Activated T-cell treated with anti-CD3 and anti-CD28 coated beads, Interleukin-2, amount 50 U/mL, for 72 hours (primary cell): ENCODE measurements at places on chromosomes 2 and 18. TPM values are rescaled to one million over a fixed set of nuclear protein-coding genes. Genes with fewer than 3 reads are reported as not detected.

- DNase-seq = no peak
- no peaks in the 10 kb centered on the region for H3K4me1 ChIP-seq
Measured at GRCh38 chr2:82780050-82780449, 1679.0 kb downstream of the SUCLG1 start.

DNA sequence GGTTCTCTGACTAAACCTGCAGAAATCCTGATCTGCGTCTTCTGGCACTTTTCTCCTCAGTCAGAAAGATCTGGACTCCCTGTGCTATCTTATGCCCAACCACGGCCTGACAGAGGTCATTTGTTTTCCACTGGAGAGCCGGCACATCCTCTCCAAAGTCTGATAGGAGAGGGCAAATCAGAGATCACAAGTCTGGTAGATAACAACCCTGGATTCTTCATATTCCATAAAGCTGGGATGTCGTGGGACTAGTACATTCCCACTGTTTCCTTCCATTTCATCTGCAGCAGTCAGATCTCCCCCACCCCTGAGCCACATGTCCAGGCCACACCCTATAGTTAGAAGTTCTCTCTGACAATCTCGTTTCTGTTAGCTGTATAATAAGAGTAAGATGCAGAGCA lies 157.0 kb downstream of the MGAT5 start:
- no peak overlapping the region for H3K27ac ChIP-seq
- H3K4me1 ChIP-seq = peaks cover 41% of the 10 kb centered on the region
- no peak overlapping the region for H3K4me3 ChIP-seq
- no peaks in the 10 kb centered on the region for H3K36me3 ChIP-seq
- no peaks in the 10 kb centered on the region for H3K27me3 ChIP-seq

- no peaks in the 10 kb centered on the region for H3K36me3 ChIP-seq
- no peak overlapping the region for H3K4me3 ChIP-seq
- no peak overlapping the region for H3K27ac ChIP-seq
- H3K27me3 ChIP-seq = no peaks in the 10 kb centered on the region
Measured at GRCh38 chr2:210606001-210606400, 49.6 kb downstream of the CPS1 start.

DNA sequence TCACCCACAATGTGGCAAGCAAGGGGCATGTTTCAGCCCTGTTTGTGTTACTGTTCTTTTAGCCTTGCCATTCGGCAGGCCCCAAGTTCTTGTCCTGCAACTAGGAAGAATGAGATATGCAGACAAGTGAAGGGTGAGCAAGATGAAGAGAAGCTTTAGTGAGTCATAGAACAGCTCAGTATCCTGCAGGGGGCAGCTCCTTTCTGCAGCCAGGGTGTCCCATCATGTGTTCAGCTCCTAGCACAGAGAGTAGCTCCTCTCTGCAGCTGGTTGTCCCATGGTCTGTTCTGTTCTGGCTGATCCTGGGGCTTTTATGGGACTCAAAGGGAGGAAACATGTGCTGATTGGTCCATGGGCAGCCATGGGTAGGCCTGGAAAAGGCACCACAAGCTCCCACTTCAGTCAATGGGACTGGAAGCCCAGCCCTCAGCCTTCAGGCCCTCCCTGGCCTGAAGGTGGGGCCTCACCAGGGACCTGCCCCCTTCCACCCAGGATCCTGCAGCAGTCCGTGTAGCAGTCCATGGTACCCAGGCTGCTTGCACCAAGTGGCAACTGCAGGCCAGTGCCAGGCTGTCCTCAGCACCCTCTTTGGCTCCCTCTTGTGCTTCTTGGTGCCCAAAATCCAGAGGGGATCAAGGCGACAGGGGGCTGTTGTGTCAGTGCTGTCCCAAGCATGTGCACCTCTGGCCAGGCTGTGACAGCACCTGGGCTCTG lies 326.4 kb downstream of the NR4A2 start:
- H3K4me3 ChIP-seq = no peak overlapping the region
- no peaks in the 10 kb centered on the region for H3K36me3 ChIP-seq
- DNase-seq = no peak
- no peaks in the 10 kb centered on the region for H3K4me1 ChIP-seq

- no peak overlapping the region for H3K27ac ChIP-seq
- DNase-seq = peak; percentile 63
- no peaks in the 10 kb centered on the region for H3K27me3 ChIP-seq
- no peaks in the 10 kb centered on the region for H3K36me3 ChIP-seq
- no peaks in the 10 kb centered on the region for H3K4me1 ChIP-seq
Measured at GRCh38 chr18:3995476-3996102, 459.5 kb downstream of the DLGAP1 start.

- peaks cover 77% of the 10 kb centered on the region for H3K27me3 ChIP-seq
- no peaks in the 10 kb centered on the region for H3K36me3 ChIP-seq
Measured at GRCh38 chr2:219000569-219000960, 7.3 kb upstream of the CRYBA2 start.

DNA sequence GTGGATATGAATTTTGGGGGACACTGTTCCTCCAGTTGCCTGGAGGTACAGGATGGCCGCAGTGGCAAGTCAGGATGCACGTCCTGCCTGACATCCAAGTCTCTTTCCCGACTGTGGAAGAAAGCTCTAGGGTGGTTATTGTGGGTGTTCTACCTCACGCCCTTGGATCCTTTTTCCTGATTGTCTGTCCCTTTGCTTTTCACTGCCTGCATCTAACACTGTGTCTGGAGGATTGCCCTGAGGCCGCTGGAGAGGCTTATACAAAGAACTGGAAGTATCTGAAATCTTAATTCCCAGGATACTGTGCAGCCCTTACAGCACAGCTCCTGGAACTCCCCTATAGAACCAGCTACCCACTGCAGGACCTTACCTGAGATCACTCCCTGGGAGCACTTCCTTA lies 250.5 kb downstream of the TFCP2L1 start:
- peaks cover 9% of the 10 kb centered on the region for H3K27me3 ChIP-seq
- DNase-seq = no peak
- H3K36me3 ChIP-seq = no peaks in the 10 kb centered on the region
- no peaks in the 10 kb centered on the region for H3K4me1 ChIP-seq
- H3K27ac ChIP-seq = no peak overlapping the region
- H3K4me3 ChIP-seq = no peak overlapping the region

- peaks cover 4% of the 10 kb centered on the region for H3K4me1 ChIP-seq
- H3K36me3 ChIP-seq = no peaks in the 10 kb centered on the region
- peaks cover 18% of the 10 kb centered on the region for H3K27me3 ChIP-seq
- no peak overlapping the region for H3K27ac ChIP-seq
- peak; percentile 35 for DNase-seq
Measured at GRCh38 chr2:178306352-178307073, 112.2 kb downstream of the OSBPL6 start.

GRCh38 chr2:98516571-98516970 lies 71.9 kb downstream of the INPP4A start:
- H3K4me1 ChIP-seq = peaks cover 75% of the 10 kb centered on the region
- H3K27ac ChIP-seq = no peak overlapping the region
- H3K36me3 ChIP-seq = no peaks in the 10 kb centered on the region
- no peak for DNase-seq
- no peak overlapping the region for H3K4me3 ChIP-seq

DNA sequence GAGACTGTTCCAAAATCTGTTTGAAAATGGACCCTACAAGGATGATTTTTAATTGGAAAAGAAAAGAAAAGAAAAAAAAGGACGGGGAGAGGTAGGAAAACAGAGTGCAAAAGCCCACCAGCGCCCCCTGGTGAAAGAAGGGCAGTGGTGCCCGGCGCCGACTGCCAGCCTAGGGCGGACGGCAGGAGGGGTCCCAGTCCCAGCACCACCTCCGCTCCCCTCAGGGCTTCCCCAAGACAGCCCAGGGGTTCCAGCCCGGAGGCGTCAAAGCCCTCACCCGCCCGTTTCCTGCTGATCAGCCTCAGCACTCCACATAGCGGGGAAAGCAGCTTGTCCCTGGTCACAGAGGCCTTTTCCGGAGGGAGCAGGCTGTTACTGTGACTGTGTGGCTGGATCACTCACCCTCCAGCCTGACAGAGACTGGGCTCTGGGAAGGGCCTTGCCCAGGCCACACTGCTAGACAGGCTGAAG lies 213.9 kb downstream of the TFCP2L1 start:
- peaks cover 6% of the 10 kb centered on the region for H3K4me1 ChIP-seq
- H3K27me3 ChIP-seq = peaks cover 14% of the 10 kb centered on the region
- H3K27ac ChIP-seq = no peak overlapping the region
- H3K36me3 ChIP-seq = no peaks in the 10 kb centered on the region

- peaks cover 25% of the 10 kb centered on the region for H3K4me1 ChIP-seq
- DNase-seq = no peak
- no peak overlapping the region for H3K27ac ChIP-seq
Measured at GRCh38 chr18:74679006-74679678, 81.5 kb downstream of the ZNF407 start.

GRCh38 chr2:54206596-54206995 lies 49.4 kb downstream of the TSPYL6 start:
- no peak for DNase-seq
- no peak overlapping the region for H3K4me3 ChIP-seq
- no peaks in the 10 kb centered on the region for H3K27me3 ChIP-seq
- peaks cover 6% of the 10 kb centered on the region for H3K4me1 ChIP-seq
- H3K36me3 ChIP-seq = no peaks in the 10 kb centered on the region

- peaks cover 5% of the 10 kb centered on the region for H3K36me3 ChIP-seq
- no peak for DNase-seq
- peaks cover 24% of the 10 kb centered on the region for H3K4me1 ChIP-seq
- no peak overlapping the region for H3K27ac ChIP-seq
- peaks cover 23% of the 10 kb centered on the region for H3K27me3 ChIP-seq
Measured at GRCh38 chr2:179262077-179262660, 2.5 kb downstream of the SESTD1 start.

- no peak overlapping the region for H3K27ac ChIP-seq
- DNase-seq = no peak
- H3K4me3 ChIP-seq = no peak overlapping the region
- peaks cover 22% of the 10 kb centered on the region for H3K4me1 ChIP-seq
Measured at GRCh38 chr2:190571686-190572085, 37.2 kb upstream of the NEMP2 start.

- no peak overlapping the region for H3K4me3 ChIP-seq
- H3K27me3 ChIP-seq = no peaks in the 10 kb centered on the region
- H3K27ac ChIP-seq = no peak overlapping the region
- no peaks in the 10 kb centered on the region for H3K4me1 ChIP-seq
Measured at GRCh38 chr18:53991202-53991601, 233.3 kb downstream of the MBD2 start.

DNA sequence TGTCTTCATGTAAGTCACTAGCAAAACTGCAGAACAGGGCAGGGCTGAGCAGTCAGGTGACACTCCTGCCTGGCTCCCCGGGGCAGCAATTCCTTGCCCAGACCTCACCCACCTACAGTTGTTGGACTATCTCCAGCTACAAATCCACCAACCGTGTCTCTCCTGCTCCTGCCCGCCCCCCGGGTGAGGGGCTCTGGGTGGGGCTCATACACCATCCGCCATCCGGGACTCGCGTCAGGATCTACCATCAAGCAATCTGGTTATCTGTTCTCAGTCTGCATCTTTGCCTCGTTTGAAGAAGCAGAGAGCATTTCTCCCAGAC lies 13.5 kb upstream of the GLI2 start:
- no peak for DNase-seq
- H3K27ac ChIP-seq = no peak overlapping the region
- no peaks in the 10 kb centered on the region for H3K4me1 ChIP-seq
- no peak overlapping the region for H3K4me3 ChIP-seq
- H3K27me3 ChIP-seq = no peaks in the 10 kb centered on the region
- H3K36me3 ChIP-seq = no peaks in the 10 kb centered on the region

DNA sequence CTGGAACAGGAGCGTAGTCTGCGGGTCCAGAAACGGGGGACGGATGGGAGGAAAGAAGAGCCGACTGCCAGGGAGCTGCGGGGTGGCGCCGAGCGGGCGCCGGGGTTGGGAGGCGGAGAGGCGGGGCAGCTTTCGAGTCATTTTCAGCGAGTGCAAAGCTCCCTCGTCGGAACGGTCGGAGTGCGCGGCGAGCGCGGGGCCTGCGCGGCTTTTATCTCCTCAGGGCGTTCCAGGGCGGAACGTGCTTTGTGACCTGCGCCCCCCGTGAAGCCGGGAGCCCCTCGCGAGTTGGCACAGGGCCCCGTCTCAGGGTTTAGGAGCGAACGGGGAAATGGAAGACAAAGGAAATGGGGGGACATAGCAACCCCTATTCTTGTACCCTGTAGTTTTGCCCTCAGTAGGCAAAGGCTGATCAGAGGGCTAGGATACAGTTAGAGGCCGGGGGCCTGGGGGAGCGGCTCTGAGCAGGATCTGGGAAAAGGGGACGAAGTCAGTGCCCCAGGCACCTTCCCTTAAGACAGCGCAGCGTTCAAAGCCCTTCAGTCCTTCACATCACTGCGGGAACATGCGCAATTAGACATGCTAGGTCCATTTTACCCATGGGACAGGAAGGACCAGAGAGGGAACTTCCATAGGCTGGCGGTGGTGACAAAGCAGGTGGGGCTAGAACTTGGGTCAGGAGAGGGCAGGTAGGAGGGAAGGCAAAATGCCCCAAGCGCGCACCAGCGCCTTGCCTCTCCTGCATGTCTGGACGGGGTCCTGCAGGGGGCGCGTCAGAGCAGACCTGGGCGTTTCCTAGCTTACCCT lies 60.1 kb upstream of the IL1RL1 start:
- H3K4me1 ChIP-seq = peaks cover 52% of the 10 kb centered on the region
- H3K4me3 ChIP-seq = peak overlapping the region; percentile 76
- peak overlapping the region; percentile 85 for H3K27ac ChIP-seq
- peak; percentile 67 for DNase-seq
- H3K27me3 ChIP-seq = peaks cover 6% of the 10 kb centered on the region

DNA sequence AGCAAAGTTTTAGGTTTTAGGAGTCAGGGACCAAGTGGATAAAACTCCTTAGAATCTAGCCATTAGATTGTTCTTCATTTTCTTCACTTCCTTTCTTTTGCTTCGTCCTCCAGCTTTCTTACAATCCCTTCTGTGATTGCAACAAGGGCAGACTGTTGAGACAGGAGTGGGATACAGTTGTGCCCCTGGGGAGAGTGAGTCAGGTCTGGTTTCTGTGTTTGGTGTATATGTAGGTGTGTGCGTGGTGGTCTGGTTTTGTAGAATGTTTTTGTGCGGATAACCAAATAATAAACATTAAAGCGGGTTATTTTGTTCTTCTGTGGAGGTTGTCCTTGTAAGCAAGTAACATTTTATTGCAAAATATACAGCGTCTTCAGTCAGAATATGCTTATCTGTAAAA lies 7.3 kb downstream of the INSIG2 start:
- H3K27me3 ChIP-seq = no peaks in the 10 kb centered on the region
- peaks cover 10% of the 10 kb centered on the region for H3K36me3 ChIP-seq
- H3K4me1 ChIP-seq = peaks cover 35% of the 10 kb centered on the region
- no peak for DNase-seq
- H3K4me3 ChIP-seq = no peak overlapping the region

DNA sequence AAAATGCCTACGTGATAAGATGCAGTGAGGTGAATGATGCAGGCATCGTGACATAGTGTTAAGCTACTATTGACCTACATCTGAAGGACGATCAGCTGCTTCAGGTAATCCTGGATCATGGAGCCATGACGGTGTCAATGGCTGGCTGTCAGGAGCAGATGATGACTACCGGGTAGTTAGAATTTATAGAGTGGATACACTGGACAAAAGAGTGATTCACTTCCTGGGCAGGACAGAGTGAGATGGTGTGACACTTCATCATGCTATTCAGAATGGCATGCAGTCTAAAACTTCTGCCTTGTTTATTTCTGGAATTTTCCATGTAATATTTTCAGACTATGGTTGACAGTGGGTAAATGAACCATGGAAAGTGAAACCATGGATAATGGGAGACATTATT lies 29.5 kb downstream of the METTL8 start:
- H3K36me3 ChIP-seq = peaks cover 13% of the 10 kb centered on the region
- no peak for DNase-seq
- H3K27ac ChIP-seq = no peak overlapping the region
- no peaks in the 10 kb centered on the region for H3K27me3 ChIP-seq

GRCh38 chr2:46695283-46695682 lies 215.9 kb downstream of the TMEM247 start:
- no peak overlapping the region for H3K4me3 ChIP-seq
- DNase-seq = no peak
- H3K4me1 ChIP-seq = peaks cover 21% of the 10 kb centered on the region

The SNED1 gene
- 0.36 TPM for total RNA-seq

The MARS2 gene
- total RNA-seq = 10.6 TPM

The ALPG gene
- not detected for total RNA-seq

The NRP2 gene
- 2.6 TPM for total RNA-seq

The SCN9A gene
- 0.38 TPM for total RNA-seq

The CCBE1 gene
- 0.81 TPM for total RNA-seq

The ZNF397 gene
- 18.6 TPM for total RNA-seq

The SERPINB3 gene
- total RNA-seq = not detected

The HMSD gene
- total RNA-seq = 65.8 TPM
